ENCODE measurements at places on chromosomes 7 and 10.

GRCh38 chr7:41892356-41893100 is 189.6 kb upstream of the INHBA start:
- no peak for DNase-seq

DNA sequence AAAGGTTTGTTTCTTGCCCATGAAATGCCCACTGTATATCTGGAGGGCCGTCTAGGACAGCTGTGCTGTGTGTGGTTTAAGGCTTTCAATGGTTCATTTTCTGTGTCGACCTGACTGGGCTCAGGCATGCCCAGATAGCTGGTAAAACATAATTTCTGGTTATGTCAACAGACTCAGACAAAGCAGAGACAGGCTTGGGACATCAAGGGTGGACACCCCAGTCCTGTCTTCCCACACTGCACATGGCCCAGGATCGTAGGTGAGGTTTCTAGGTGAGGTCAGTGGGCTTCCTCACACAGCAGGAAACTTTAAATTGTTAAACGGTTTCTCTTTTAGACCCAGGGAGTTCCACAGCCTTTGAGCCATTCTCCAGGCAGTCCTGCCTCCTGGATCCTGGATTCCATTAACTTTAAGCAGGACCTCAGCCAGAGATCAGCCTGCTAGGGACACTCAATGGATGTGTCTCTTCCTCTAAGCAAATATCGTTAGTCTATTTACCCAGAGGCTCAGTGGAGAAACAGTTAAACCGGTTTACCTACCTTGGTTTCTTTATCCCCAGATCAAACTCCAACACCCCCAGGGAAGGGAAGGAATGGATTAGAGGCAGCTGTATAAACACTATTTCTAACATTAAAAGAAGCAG is 66.4 kb downstream of the ST8SIA6 start:
- DNase-seq = no peak

DNA sequence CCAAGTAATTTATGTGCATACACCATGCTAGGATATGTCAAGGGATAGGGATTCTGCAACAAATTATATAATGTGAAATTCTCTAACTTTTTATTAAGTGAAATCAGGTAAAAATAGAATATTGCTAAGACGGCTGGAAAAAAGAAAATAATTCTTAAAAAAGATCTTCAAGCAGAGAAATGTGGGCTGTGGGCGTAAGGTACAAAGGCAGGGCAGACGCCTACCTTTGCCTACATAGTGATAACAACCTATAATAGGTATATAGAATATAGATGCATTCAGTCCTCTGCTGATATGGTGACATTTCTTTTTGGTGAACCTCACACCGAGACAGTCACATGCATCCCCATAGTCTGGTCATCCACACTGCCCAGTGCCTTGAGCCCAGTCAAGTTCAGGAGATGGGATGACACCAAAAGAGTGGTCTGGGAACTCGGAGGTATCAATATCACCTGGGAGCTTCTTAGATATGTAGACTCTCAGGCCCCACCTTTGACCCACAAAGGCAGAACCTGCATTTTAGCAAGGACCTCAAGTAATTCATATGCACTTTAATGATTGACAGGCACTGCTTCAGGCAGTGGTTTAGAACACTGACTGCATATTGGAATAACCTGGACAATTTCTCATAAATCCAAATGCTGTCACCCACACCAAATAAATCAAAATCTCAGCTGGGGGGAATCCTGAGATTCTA is 57.5 kb upstream of the ARL4A start:
- DNase-seq = no peak

- DNase-seq = no peak
These were observed 87.1 kb downstream of the ITGA8 start for GRCh38 chr10:15632456-15633091.

DNA sequence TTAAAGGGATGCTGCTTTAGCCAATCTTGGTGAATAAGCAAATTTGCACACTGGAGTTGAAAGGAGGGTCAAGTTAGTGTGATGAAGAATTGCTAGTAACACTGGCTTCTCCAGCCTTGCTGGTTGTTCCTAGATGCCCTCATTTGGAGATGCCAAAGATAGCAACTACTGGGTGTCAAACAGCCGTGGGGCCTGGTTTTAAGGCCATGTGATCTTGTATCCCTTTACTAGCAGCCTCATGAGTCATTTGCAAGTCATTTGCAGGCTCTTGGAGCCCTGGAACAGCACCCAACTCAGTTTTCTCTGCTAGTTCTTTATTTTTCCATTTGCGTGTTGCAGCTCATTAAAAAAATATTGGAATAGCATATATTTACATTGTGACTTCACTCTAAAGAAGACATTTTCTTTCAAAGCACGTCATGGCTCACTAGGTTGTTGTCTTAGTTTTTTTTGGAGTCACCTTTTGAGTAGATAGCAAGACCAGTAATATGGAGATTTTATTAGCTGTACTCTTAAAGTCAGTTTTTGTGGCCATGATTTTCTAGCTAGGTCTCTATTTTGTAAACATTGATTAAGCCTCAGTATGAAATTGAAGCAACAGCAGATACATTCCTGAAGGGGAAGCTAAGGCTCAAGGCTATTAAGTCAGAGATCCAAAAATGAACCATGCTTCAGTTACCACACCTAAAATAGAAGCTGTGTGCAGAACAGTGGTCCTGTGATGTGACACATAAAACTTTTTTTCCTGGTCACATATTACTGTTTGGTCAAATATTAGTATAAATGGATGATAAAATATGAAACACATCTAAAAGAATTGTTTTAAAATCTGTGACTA is 1.3 kb downstream of the LSMEM1 start:
- DNase-seq = no peak

DNA sequence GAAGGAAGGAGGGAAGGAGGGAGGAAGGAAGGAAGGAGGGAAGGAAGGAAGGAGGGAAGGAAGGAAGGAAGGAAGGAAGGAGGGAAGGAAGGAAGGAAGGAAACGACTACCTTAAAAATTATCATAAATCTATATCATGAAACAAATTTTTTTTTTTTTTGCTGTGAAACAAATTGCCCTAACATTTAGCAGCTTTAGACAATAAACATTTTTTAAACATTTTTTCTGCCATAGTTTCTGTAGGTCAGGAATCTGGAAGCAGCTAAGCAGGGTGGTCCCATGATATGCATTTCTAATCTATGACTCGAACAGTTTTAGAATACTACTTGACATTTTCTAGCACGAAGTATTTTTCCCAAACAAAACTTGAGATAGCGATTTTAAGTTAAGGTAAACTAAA is 42.9 kb upstream of the TSPAN13 start:
- no peak for DNase-seq

GRCh38 chr10:31669357-31669756 is 259.3 kb downstream of the ARHGAP12 start:
- no peak for DNase-seq

DNA sequence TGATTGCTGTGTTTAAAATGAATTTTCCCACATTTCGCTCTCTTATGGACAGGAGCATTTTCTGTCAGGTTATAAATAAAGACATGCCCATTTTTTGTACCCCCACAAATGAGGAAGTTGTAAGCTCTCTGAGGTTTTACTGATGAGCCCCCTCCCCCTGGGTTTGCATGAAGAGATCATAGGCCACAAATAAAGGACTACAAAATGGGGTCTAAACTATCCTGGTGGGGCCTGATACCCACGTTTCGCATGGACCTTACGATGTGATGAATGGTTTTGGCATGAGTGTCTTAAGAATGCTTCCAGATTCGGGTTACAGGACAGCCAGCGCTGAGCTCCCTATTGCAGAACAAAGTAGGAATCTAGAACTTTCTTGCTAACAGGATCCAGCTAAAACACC is 5.8 kb downstream of the IKZF1 start:
- DNase-seq = no peak

DNA sequence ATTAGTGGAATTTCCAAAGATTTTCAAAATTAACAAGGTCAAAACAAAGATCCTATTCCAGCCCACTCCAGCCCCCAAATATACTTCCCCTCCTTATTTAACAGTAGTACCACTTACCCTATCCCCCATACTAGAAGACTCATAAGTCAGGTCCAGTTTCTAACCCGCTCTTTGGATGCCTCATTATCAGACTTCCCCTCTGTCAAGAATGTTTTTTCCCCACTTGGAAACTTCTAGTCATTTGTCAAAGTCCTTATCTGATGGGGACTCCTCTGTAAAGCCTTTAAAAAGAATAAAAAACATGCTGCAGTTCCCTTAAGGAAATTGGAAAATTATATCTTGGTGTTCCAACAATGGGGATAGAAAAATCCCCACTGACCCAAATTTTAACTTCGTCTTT is 70.1 kb downstream of the IMMP2L start:
- DNase-seq = no peak

- no peak for DNase-seq
These were observed 516.0 kb downstream of the REEP3 start for GRCh38 chr10:64037071-64037661.

- DNase-seq = no peak
These were observed 281.2 kb downstream of the SKAP2 start for GRCh38 chr7:26583094-26583648.

- no peak for DNase-seq
These were observed 28.4 kb downstream of the ZNF33A start for GRCh38 chr10:38038932-38039245.

DNA sequence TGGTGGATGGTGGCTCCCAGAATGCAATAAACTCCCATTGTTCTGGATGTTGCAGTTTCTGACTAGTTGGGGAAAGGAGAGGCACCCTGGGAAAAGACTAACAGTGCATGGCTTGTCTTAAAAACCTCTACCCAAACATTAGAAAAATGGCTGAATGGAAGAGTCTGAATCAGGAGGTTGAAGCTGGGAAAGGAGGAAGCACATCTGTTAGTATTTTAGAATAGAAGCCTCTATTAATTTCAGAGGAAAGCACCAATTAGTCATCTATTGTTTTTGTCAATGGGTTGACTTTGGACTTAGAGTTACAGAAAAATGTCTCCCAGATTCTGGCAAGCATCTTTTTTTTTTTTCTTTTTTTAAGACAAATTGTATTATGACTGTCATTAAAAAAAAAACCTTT is 56.1 kb upstream of the ELMO1 start:
- DNase-seq = no peak

- no peak for DNase-seq
These were observed 64.2 kb downstream of the CNNM2 start for GRCh38 chr10:102982296-102982695.

DNA sequence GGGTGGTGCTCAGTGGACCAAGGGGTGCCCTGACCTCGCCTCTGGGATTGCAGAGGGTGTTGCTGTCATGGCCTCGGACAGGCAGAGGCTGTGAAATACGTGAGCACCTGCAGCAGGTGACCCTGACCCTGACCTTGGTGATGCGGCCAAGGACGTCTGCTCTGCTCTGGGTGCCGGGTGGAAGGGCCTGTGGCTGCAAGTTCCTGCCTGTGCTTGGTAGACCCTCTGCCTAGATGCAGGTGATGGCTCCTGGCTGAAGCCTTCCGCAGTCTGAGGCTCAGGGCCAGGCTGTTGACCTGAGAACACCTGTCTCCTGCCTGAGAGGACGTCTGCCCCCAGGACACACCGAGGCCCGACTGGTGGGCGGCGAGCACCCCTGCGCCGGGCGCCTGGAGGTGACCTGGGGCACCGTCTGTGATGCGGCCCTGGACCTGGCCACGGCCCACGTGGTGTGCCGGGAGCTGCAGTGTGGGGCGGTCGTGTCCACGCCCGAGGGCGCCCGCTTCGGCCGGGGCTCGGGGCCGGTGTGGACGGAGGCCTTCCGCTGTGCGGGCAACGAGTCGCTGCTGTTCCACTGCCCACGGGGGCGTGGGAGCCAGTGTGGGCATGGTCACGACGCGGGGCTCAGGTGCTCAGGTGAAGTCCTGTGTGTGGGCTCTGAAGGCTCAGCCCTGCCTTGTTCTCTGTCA is 4.4 kb downstream of the SCART1 start:
- DNase-seq = no peak
